Fibroblast of skin of right quadriceps (primary cell): ENCODE measurements at places on chromosomes 16 and 17.

DNA sequence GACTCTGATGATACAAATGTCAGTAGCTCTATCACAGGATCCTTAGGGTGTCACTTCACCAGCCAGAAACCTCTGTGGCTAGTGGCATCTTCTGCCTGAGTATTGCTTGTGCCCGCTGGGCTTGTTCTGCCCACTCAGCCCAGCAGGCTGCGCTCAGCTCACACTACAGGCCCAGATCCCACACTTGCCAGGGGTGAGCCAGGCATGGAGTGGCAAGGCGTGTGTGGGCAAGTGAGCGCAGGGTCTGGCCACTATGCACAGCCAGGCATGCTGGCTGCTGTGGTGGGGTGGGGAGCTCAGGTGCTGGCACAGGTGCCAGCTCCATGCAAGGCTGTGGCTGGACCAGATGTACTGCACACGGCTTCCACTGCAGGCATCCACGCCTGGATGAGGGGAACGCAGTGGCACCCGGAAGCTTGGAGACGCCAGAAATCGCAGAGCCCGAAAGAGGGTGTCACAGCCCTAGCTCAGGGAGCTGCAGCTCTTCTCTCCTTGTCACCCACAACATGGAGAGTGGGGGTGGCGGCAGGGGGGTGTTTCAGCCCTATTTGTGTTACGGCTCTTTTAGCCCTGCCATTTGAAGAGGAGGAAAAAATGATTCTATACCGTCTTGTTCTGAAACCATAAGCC is 10.2 kb downstream of the CFAP97D1 start:
- no peak for DNase-seq

- no peak for DNase-seq
These were observed 773 bp upstream of the NETO2 start for GRCh38 chr16:47144559-47144877.

- no peak for DNase-seq
These were observed 120.2 kb downstream of the C16orf78 start for GRCh38 chr16:49493836-49494235.

GRCh38 chr17:48149787-48150463 is 42.4 kb downstream of the SNX11 start:
- no peak for DNase-seq

DNA sequence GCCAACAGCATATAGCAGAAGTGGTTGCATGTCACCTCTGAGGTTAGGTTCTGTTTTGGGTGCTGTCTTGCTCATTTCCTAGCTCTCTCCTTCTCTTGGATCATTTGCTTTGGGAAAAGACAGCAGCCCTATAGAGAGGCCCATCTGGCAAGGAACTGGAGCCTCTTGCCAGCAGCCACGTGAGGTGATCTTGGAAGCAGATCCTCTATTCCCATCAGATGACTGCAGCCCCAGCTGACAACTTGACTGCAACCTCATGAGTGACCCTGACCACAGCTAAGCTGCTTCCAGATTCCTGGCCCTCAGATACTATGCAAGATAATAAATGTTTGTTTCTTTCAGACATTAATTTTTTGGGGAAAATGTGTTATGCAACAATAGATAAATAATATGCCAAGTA is 213.3 kb upstream of the HS3ST4 start:
- DNase-seq = no peak

- no peak for DNase-seq
These were observed 89.8 kb upstream of the GNAO1 start for GRCh38 chr16:56101480-56101879.

- no peak for DNase-seq
These were observed 157.9 kb downstream of the PPM1E start for GRCh38 chr17:58913552-58913951.

- DNase-seq = no peak
These were observed 27.5 kb downstream of the GOSR2 start for GRCh38 chr17:46950342-46950996.

- no peak for DNase-seq
These were observed 7.2 kb downstream of the RASL10B start for GRCh38 chr17:35738519-35739133.

DNA sequence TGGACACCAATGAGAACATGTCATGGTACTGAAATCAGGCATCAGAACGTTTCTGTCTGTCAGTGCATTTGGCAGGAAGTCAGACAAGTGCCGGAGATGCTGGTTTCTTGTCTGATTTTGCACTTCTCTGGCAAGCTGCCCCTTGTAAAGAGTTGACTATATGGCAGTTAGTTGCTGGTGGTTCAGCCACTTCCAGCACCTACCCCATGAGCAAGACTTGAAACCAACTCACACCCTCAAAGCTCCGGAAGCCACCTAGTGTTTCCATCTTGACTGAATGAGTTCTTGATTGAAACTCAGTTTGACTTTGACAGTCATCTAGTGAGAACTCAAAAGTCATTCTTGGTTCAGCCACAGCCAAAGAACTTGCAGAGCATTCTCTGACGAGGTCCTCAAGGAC is 225.1 kb downstream of the SPECC1 start:
- DNase-seq = no peak
